ENCODE measurements at places on chromosomes 13 and 19.

- no peak for DNase-seq
Measured at GRCh38 chr13:31377946-31378345, 178.2 kb downstream of the B3GLCT start.

DNA sequence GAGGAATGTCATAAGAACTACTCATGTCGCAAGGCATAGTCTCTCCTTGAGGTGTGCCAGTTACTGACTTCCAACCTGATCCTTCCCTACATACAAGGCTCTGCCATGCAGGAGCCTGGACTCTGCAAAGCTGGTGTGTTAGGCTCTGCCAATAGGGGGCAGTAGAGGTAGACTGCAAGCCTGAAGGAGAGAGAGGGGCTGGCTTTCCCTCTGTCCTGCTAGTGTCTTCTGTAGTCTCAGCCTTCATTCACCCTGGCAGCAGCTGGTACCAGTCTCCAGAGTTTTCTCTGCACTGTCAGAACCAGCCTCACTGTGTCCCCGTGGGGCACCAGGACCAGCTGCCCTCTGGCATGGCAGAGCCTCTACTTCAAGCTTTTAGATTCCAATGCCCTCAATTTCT lies 14.5 kb downstream of the SHISA2 start:
- DNase-seq: peak; percentile 28

GRCh38 chr13:90800082-90800746 lies 547.3 kb upstream of the MIR17HG start:
- DNase-seq: no peak

GRCh38 chr13:30178976-30179375 lies 128.4 kb downstream of the KATNAL1 start:
- no peak for DNase-seq

- no peak for DNase-seq
Measured at GRCh38 chr13:100608906-100609305, 20.3 kb upstream of the GGACT start.

GRCh38 chr13:73849292-73849691 lies 284.9 kb downstream of the KLF12 start:
- no peak for DNase-seq

DNA sequence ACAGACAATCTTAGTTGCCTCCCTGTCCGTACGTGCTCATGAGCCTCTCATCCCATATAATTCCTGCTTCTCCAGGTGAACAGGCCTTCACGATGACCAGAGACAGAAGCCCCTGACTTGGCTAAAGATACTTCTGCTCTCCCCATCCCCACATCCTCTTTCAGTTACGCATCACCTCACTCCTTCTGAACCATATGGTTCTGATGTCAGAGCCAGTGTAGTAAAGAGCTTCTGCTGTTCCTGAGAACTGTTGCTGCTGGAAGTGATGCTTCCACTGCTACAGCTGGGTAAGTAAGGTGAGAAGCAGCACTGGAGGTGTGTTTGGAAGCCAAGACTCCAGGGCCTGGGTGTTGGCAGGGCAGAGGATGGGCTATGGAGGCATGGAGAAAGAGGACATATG lies 12.9 kb downstream of the SIGLECL1 start:
- no peak for DNase-seq

DNA sequence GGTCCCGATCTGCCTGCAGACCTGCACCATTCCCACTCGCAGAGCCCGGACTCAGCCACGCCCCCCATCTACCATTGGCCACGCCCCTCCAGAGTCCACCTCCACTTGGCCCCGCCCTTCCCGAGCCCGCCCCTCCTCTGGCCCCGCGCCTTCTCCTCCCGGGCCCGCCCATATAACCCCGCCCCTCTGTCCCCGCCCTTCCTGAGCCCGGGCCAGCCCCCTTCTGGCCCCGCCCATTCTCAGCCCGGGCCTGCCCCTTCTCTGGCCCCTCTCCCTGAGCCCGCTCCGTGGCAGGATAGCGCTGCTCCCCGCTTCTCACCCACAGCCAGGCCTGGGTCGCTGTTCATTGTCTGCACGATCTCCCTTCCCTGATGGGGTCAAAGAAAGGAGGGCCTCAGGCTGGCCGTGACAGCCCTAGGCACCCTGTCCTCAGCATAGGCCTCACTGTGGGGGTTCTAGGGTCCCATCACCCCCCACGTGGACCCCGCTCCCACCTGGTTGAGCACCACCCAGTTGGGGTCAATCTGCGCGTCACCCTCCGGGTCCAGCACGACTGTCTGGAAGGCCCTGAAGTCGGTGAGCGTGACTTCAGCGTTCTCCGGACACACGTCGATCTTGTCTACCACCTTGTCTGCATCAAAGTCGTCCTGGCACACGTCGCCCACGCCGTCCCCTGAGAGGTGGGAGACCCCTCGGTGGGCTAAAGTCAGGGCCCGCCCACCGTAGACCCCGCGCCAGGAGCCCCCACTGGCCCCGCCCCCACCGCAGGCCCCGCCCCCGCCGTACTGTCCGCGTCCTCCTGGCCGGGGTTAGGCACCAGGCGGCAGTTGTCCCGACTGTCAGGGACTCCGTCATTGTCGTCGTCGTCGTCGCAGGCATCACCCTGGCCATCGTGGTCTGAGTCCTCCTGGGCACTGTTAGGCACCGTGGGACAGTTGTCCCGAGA lies 5.7 kb downstream of the COMP start:
- peak; percentile 66 for DNase-seq

- DNase-seq: no peak
Measured at GRCh38 chr19:2248136-2249009, 750 bp upstream of the AMH start.

DNA sequence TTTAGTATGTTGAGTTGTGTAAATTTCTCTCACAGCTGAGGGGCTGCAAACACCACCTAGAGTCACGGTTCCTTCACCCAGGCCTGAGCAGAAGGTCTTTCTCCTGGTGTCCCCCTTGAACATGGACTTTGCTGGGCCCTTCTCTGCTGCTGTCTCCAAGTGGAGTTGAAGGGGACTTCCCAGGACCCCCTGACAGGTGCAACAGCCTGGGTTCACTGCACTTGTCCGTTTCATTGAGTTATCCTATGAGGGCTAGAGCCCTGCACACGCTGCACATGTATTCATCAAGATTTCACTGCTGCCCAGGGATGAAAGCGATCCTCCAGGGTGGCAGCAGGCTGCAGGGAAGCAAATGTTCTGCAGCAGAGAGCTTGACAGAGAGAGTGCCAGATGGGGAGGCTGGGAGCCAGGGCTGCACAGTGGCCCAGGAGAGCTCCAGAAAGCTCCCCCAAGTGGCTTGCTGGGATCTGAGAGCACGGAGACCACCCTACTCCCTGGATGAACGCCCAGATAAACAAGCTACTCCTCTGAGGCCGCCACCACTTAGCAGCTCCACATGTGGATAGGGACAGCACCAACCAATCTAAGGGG lies 10.3 kb downstream of the TMEM272 start:
- no peak for DNase-seq

DNA sequence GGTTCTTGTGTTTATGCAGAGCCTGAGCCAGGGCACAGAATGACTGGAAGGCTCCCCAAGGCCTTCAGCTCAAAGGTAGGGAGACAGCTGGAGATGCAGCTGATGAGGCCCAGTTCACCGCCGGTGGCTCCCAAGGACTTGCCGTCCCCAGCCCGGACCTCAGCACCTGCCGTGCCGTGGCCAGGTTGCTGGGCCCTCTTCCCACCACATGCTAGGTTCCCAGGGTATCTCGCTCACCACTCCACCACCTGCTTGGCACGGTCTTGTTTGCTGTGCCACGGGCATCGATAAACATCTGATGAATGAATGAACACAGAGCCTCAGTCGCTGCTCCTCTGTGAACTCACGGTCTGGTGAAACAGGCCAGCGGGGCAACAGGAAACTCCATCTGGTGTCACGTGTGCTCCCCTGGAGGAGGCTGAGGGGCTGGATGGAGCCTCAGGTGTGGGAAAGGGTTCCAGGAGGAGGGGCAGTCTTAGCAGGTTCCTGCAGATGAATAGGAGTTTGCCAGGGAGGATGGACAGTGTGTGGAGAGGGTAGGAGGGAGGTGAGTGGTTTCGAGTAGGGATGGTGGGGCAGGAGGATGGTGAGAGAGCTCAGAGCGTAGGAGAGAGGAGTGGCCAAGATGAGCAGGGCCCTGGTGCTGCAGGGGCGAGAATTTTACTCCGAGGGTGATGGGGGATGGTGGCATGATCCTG lies 3.6 kb upstream of the KLK14 start:
- no peak for DNase-seq

GRCh38 chr13:108322206-108322824 lies 52.8 kb downstream of the TNFSF13B start:
- no peak for DNase-seq

DNA sequence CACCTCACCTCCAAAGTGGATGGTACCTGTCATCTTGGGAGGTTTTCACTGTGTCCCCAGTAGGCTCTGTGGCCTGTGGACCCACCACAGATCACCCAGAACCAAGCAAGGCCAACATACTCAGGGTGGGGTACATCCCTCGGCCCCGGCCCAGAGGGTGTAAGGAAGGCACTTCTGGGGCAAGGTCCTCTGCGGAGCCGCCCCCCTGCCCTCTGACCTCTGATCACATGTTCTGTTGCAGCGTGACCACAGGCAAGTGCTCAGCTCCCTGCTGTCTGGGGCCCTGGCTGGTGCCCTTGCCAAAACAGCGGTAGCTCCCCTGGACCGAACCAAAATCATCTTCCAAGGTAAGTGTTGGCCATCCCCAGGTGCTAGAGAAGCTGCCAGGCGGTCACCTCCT lies 36.7 kb downstream of the TMEM161A start:
- DNase-seq: no peak

DNA sequence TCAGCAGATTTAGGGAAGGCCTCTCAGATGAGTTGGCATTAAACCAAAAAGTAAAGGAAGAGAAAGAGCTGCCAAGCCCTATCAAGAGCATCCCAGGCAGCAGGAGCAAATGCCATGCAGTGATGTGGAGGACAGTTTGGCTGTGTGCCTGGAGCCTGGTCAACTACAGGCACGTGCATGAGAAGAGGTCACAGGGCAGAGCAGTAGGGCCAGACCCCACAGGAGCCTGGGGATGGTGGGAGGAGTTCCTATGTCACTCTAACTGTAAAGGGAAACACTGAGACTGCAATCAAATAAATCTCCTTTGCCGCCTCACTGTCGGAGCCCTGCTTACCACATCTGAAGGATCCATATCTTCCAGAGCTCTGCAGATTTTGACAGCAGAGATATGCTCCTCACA lies 240.5 kb downstream of the ENOX1 start:
- no peak for DNase-seq

GRCh38 chr19:39345956-39346355 lies 3.7 kb downstream of the SAMD4B start:
- no peak for DNase-seq

- no peak for DNase-seq
Measured at GRCh38 chr13:85287528-85287927, 511.7 kb downstream of the SLITRK6 start.

DNA sequence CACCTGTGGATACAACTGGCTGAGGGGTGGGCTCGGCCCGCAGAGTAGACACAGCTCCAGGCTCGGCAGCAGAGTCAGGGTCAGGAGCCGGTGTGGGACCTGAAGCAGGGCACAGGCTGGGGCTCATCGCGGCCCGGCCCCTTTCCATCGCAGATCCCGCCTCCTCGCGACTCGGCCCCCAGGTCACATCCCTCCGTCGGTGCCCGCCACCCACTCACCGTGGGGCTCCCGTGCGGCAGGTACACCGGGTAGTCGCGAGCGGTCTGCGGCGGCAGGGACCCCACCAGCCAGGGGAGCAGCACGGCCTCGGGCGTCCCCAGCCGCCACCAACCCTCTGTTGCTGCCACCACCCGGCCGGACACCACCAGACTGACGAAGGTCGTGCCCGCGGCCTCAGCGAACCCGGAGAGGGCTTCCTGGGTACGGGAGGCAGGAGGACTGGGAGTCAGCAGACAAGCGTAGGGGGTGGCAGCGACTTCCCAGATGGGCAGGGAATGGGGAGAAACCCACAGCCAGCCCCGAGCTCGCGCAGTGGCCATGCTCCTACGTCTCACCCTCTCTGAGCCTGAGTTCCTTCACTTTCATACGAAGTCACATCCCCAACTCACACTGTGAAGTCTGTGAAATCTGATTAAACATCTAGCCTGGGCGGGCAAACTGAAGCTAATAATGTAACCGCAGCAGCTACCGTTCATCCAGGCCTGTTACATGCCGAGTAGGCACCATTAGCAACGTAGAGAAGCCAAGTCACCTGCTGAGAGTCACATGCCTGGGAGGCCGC lies 3.7 kb downstream of the FUZ start:
- no peak for DNase-seq

GRCh38 chr13:43650882-43651281 lies 135.9 kb downstream of the ENOX1 start:
- no peak for DNase-seq

- peak; percentile 84 for DNase-seq
Measured at GRCh38 chr19:14048443-14049153, 13.3 kb downstream of the PALM3 start.

DNA sequence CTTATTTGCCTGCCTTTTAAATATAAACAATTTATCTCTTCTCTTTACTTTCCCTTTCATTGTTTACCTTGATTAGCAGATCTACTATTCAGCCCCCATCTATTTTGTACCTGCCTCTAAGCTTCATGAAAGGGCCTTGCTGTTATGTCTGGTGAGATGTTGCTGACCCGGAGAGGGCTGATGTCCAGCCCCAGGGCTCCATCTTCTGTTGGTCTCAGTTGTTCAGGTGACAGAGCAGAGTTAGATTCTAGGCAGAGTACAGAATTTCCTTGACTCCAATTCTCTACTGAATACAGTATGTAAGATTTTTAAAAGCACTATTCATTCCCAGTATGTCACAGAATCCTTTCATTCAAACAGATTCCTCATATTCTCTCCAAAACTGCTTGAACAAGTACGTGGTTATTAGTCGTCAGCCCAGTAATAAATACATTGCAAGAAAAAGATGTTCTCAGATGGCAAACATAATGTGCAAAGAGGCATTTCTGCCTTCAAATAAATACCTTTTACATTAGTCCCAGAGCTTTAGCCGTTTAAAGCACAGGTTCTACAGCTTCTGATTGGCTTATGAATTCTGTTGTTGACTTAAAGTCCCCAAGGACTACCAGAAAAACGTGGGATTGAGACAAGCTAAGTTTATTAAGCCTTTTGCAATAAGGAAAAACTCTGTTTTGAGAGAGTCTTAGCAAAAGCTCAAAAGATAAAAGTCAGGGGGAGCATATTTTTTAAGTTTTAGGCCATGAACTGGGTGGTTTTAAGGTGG lies 159.1 kb downstream of the GPC5 start:
- no peak for DNase-seq

- peak; percentile 27 for DNase-seq
Measured at GRCh38 chr19:33302974-33303790, 848 bp upstream of the CEBPA start.

DNA sequence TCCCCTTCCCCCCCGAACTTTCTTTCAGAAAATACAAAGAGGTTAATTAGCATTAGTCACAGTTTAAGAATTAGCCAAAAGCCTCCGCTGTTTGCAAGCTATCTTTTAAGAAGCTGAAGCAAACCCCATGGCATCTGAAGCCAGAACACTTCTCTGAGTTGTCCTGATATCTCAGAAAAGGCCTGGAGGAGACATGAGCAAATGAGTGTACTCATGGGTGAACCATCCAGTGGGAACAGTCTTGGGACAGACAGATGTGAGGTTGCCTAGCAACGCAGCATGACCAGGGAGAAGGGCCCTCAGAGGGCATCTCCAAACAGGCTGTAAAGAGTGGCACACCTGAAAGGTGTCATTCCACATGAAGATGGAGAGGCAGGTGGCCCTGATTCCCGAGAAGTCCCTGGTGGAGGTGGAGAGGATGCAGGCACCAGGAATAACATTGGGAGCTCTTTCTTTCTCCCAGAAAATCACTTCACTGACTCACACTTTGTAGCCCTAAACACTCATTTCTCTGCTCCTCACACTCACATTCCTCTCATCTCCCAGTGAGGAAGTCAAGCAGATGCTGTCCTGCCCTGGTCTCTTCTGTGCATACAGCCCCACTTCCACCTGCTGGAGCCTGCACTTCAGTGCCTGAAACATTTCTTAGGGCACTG lies 87.0 kb upstream of the TSHZ3 start:
- no peak for DNase-seq

- no peak for DNase-seq
Measured at GRCh38 chr19:12411893-12412292, 10.8 kb upstream of the ZNF799 start.

Data from activated T-cell treated with anti-CD3 and anti-CD28 coated beads, Interleukin-2, amount 50 U/mL, for 1 hour (primary cell).